Epithelial cell of esophagus (primary cell): ENCODE measurements at places on chromosomes 2 and 18.
A peak's percentile ranks its signal among the peaks of the same experiment; 100 is the strongest.

DNA sequence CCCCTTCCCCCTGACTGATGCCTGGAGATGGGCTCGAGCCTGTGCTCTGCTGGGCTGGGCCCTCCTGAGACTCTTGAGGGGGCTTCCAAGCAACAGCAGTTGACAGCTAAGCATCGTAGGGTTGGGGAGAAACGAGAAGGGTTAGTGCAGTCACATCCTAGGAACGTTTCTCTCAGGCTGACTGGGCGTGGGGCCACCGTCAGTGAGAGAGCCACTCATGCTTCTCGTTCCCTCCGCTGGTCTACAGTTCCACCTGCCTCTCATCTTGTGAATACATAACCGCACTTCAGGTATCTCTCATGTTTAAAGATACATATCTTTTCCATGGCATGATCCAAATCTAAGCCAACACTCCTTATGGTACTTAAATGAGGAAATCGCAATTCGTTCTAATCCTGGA, 66.4 kb downstream of the TRAPPC12 start:
- no peak for DNase-seq

DNA sequence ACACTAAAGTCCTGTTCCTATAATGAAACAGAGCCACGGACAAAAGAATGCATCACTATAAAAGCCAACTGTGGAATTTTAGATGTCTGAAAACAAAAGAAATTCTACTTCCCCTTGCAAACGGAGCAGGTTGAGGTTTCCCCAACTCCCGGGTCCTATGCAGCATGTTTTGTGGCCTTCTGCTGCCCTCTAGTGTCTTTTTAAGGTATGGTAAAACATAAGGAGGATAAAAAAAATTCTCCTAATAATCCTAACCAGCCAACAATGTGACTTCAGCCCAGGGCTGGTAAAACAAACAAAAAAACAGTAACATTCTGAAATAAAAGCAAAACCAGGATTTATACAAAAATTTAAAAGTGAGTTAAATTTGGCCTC, 539.5 kb downstream of the NRXN1 start:
- DNase-seq, result peak; percentile 66

GRCh38 chr2:211941216-211941747, 597.3 kb downstream of the ERBB4 start:
- DNase-seq, result no peak

DNA sequence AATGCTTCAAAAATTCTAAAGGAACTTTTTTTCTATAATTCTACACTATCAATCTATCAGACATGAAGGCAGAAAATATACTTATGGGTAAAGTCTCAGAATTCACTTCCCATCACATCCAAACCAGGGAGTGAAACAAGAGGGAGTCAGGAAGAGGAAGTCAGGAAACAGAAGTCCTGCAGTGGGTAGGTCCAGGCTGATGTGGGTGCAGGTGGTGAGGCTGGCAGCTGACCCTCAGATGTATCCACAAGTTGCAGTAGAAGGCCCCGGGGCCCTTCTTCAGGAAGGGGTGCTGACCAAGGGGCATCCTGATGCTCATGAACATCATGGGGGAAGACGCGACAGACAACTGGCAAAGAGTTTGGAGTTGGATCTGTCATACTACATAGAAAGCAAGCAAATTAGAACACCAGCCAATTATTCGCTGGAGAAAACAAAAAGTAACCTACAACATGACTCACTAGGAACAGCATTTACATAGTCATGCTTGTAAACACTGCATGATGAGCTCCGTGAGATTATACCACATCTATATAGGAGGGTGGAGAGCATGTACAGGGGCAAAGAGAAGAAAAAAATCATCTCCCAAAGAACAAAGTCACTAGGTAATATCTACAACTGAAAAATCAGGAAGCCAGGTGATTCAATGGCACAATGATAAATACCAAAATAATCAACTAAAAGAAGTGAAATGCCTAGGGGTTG, 4.2 kb downstream of the UXS1 start:
- peak; percentile 77 for DNase-seq

GRCh38 chr2:98911126-98911375, 25.0 kb downstream of the CRACDL start:
- no peak for DNase-seq

DNA sequence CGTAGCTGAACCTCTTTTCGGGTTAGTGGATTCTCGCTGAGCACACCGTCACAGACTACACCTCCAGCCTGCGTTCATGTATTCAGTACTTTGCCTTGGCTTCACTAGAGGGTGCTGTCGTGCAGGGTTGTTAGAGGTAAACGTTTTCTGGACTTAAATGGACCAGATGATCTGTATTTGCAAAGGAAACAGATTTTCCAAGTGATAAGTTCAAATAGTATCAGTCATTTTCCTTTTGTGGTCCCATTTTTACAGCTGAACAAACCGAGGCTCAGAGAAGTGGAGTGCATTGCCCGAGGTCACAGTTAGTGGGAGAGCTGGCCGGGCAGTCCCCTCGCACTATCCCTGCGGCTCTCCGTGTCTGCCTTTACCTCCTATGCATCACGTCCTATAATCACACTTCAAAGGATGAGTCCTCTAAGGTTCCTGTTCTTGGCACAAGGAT, 125.9 kb downstream of the MAP4K4 start:
- DNase-seq, result peak; percentile 84

- DNase-seq, result peak; percentile 12
These were observed 50.4 kb upstream of the BZW1 start for GRCh38 chr2:200761266-200761665.

DNA sequence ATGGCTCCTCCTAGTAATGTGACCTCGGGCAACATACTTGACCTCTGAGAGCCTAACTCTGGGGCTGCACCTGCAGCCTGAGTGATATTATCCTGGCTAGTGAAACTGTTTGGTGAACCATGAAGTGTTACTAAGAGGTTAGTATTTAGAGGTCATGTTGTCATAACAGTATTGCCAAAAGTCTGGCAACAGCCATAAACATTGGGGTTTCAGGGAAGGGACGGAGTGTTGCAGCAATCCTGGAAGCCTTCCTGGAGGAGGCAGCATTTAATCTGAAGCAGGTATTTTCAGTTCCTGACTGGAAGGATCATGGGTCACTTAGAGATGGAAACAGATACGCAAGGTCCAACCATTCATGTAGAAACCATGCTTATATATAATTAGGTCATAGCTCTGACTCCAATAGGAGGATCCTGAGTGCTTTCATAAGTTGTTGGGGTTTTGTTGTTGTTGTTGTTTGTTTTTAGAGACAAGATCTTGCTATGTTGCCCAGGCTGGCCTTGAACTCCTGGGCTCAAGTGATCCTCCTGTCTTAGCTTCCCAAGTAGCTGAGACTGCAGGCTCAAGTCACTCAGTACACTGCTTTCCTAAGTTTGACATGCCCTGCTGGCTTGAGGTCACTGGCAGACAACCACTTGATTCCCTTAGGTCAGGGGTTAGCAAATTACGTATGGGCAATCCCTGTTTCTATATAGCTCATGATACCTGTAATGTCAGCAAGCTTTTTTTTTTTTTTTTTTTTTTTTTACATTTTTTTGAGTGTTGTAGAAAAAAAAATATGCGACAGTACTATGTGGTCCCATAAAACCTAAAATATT, 21.5 kb downstream of the GPR39 start:
- no peak for DNase-seq

- no peak for DNase-seq
These were observed 5.6 kb upstream of the SOX11 start for GRCh38 chr2:5686536-5686935.

GRCh38 chr2:167787021-167787420, 460.4 kb downstream of the STK39 start:
- no peak for DNase-seq

DNA sequence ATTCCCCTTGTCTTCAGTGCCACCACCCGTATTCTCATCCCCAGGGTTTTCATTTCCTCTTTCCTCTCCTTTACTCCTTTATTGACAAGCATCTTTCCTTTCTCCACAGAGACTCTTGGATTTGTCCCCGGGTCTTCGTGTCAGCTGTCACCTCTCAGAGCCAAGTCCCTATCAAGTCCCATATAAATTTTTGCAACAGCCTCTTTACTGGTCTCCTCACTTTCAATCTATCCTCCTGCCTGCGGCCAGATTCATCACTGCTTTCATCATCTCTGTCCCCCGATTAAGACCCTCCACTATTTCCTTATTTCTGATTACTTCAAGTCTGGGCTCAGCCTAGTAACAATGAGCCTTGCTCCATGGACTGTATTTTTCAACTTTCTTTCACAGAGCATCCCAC, 113.8 kb downstream of the CTAGE1 start:
- no peak for DNase-seq

- no peak for DNase-seq
These were observed 125.8 kb upstream of the COPS8 start for GRCh38 chr2:236959876-236960275.

- DNase-seq, result no peak
These were observed 55.7 kb upstream of the CYP1B1 start for GRCh38 chr2:38131676-38132075.

DNA sequence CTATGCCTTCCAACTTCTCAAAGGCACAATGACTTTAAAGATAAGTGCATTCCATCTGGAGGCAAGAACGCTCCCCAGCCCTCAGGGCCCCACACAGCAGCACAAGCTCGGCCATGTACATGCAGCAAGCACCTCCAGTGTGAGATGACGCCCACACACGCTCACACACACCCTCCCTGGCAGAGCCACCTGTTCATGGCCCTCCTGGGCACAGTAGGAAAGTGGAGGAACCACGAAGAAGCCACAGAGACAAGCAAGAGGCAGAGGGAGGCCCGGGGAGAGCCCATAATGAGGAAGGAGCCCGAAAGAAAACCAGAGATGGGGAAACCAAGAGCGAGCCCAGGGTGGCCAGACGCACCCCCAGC, 21.7 kb downstream of the BIN1 start:
- peak; percentile 57 for DNase-seq

GRCh38 chr2:221203125-221203524, 369.0 kb downstream of the EPHA4 start:
- no peak for DNase-seq

- no peak for DNase-seq
These were observed 48.0 kb downstream of the TEX44 start for GRCh38 chr2:231640641-231641111.

DNA sequence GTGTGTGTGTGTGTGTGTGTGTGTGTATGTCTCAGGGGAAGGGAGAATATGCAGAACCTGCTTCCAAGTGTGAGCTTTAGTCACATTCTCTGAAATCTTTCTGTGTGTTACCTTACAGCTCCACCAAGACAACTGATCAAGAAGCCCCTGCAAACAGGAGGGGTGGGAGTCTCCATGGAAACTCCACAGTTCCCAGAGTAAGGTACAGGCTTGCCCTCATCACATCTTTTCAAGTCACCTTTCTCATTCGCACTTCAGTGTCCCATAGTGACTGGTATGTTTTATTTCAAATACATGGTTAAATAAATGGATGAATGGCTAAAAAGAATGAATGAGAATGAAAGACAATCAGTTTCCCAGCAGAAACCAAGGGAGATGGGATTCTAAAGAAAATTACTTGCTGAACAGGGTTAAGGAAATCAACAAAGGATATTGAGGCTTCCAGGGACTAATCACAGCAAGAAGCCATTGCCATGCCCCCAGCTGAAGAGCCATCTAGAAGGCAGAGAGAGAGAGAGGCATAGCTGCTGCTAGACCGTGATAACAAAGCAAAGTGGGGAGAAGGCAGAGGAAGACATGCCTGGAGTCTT, 987.2 kb upstream of the CELF4 start:
- DNase-seq, result no peak

GRCh38 chr2:235500761-235501672, 7.2 kb downstream of the AGAP1 start:
- DNase-seq, result peak; percentile 54

- DNase-seq, result peak; percentile 82
These were observed 50.0 kb upstream of the TTC39C start for GRCh38 chr18:23964282-23965238.

DNA sequence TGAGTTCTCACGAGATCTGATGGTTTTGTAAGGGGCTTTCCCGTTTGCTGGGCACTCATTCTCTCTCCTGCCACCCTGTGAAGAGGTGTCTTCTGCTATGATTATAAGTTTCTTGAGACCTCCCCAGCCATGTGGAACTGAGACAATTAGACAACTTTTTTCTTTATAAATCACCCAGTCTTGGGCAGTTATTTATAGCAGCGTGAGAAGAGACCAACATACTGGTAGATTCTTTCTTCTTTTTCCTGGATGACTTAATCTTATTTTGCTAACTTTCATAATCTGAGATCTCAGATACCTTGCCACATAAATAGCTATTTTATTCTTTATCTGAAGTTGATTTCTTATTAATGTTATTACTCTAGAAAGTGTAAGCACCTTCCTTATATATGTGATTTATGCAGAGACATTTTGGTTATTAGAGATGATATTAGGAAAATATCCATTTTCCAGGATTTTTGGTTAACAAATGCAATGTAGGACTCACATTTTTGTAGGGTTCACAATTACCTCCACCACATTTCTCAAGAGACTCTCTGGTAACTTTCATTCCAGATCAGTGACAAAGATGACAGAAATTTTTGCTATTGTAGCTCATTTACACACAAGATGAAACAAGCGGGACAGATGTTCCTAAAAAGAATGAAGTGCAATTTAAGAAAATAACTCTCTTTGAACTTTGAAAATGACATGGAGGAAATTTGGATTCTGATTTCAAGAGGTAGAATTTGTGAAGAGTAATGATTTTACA, 97.9 kb upstream of the RND3 start:
- DNase-seq, result no peak

DNA sequence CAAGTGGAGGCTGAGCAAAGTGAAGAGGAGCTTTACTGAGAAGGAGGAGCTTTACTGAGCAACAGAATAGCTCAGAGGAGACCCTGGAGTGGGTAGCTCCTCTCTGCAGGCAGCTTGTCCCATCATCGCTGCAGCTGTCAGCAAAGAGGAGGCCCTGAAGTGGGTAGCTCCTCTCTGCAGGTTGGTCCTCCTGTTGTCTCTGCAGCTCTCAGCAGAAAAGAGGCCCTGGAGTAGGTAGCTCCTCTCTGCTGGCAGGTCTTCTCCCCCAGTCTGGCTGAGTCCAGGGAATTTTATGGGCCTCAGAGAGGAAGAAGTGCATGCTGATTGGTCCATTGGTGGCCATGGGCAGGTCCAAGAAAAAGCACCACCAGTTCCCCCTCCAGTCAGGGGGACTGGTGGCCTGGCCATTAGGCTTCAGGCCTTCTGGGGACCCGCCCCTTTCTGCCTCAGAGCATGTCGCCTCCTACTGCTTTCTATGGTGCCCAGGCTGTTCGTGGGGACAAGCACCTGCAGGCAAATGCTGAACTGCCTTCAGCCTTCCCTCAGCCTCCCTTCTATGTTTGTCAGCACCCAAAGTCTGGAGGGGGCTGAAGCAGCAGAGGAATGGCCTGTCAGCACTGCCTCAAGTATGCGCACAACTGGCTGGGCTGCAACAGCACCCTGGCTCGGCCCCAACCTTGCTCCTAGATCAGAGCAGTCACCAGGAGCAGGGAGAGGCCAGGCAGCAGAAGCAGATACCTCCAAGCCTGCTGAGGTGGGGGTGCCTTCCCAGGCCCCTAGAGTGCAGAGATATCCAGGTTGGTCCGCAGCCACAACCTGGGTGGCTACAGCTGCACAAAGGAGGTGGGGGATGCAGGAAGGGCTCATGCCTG, 5.9 kb downstream of the ZSCAN30 start:
- DNase-seq, result no peak
